GM23338 (cell line): ENCODE measurements at places on chromosomes 4 and X.

DNA sequence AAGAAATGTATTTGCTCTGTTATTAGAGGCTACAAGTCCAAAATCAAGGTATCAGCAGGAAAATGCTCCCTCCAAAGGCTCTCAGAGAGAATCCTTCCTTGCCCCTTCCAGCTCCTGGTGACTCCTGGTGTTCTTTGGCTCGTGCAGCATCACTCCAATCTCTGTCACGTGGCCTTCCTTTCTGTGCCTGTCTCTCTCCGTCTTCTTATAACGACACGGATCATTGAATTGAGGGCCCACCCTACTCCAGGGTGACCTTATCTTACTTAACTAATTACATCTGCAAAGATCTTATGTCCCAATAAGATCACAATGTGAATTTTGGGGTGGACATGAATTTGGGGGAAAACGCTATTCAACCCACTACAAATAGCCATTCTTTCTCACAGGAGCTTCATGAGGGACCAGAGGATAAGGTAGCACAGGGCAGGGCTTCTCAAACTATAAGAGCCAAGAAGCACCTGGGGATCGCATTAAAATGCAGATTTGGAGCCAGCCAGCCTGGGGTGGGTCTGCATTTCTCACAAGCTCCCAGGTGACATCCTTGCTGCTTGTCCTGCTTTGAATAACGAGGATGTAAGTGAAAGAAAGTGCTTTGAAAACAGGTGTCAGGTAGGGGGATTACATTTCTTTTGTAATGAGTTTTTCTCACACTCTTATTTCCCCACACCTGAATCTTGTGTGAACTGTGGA lies 41.9 kb upstream of the APLN start:
- peak; percentile 71 for DNase-seq

DNA sequence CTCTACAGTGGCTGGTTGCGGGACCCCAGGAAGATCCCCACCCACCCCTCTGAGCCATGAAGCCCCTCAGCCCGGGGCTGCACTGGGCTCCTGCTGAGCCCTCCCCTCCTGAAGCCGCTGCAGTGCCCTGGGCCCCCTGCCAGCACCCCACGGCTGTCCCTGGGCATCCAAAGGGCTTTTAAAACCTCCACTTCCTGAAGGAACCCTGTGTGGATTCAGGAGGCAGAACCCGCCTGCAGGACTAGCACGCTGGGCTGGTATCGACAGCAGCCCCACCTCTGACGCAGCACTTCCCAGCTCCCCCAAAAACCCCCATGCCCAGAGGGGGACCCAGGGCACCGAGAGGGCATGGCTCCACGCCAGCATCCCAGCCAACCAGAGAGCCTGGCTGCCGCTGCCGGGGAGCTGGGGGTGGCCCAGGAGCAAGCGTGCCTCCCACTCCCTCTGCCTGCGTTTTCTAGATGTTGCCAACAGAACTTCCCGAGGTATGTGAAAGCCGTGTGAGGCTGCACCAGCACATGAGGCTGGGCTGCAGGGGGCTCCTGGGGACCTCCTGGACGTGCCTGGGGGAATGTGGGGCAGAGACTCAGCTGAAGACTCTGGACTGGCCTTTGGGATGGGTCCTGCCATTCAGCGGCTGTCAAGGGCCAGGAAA lies 6.3 kb downstream of the MXD4 start:
- peak; percentile 32 for DNase-seq

GRCh38 chrX:997631-998137 lies 214.8 kb downstream of the CRLF2 start:
- DNase-seq, result peak; percentile 74

GRCh38 chr4:143202824-143203223 lies 18.1 kb downstream of the USP38 start:
- no peak for DNase-seq

DNA sequence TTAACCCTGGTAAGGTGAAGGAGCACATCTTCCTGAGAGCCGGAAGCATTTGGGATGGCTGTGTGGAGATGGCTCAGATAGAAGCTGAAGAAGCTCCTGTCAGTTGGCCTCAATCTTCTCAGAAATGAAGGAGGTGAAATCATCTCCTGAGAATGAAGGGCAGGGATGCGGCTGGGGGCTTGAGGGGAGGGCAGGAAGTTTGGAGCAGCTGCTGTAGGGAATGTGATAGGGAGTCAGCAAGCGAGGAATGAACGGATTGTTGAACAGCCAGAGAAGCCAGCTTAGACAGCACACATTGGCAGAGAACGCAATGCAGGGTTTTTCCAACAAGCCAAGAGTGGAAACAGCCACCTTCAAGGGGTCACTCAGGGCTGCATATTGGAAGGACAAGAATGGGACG lies 10.0 kb downstream of the KCNE5 start:
- no peak for DNase-seq

- DNase-seq, result no peak
These were observed 9.1 kb downstream of the RPGR start for GRCh38 chrX:38318196-38318595.

- DNase-seq, result no peak
These were observed 586.2 kb downstream of the RAB28 start for GRCh38 chr4:12897954-12898353.

GRCh38 chrX:57821703-57822387 lies 88.4 kb downstream of the ZXDA start:
- peak; percentile 74 for DNase-seq

GRCh38 chr4:56607926-56608325 lies 73.2 kb downstream of the HOPX start:
- no peak for DNase-seq

- DNase-seq, result no peak
These were observed at the start of gene SLC2A9 for GRCh38 chr4:10020871-10021652. Gene SLC2A9 (minus strand): TSS chr4:10021497. CDS start chr4:10021429, 68 bp downstream.

- DNase-seq, result peak; percentile 76
These were observed 49.0 kb upstream of the TRAM1L1 start for GRCh38 chr4:117134386-117134785.

DNA sequence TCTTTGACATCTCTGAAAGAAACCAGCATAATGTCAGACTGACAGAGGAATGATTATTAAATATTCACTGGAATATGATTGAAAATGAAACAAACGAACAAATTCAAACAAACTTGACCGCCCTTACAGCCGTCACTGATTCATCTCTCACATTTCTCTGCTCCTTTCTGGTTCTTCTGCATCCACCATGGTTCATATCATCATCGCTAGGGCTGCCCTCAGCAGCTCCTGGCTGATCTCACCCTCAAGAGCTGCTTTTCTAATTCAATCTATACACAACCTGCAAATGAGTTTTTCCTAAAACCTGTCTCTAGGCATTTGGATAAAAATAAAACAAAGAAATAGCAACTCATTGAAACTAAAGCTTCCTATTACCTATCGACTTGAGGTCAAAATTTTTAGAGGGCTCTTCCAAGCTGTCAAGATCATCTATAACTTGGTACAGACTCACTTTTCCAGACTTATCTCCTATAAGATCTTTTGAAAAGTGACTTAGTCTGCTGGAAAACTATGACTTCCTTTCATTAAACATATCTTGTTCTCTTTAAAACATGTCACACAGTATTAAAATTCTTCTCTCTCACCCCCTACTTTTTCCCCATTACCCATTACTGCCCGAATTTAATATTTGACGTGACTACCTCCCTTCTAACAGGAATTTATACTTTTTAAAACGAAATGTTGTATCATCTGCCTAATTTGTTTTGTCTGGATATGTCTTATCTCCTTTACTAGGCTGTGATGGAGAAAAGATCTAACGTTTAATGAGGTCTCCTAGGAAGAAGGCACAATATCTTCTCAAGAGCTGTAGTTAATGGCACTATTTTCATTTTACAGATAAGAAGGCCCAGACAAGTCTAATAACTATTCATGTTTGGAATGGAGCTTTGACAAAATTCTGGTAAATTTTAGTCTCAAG lies 71.0 kb upstream of the UNC5C start:
- no peak for DNase-seq

DNA sequence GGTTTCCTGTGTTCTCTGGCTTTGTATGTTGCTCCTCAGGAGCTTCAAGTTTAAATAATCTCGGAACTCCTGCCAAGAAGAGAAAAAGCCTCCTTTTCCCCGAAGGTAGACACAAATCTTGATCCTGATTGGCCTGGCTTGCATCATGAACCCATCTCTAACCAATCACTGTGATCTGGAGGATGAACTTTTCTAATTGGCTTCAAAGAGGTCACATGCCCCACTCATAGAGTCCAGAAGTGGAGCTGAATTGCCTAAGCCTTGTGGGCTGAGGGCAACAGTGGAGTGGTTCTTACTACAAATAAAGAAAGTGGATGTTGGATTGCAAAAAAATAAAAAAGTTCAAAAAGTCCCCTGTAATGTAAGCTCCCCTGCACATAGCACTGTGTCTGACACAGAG lies 245.9 kb downstream of the MID1IP1 start:
- DNase-seq, result no peak

DNA sequence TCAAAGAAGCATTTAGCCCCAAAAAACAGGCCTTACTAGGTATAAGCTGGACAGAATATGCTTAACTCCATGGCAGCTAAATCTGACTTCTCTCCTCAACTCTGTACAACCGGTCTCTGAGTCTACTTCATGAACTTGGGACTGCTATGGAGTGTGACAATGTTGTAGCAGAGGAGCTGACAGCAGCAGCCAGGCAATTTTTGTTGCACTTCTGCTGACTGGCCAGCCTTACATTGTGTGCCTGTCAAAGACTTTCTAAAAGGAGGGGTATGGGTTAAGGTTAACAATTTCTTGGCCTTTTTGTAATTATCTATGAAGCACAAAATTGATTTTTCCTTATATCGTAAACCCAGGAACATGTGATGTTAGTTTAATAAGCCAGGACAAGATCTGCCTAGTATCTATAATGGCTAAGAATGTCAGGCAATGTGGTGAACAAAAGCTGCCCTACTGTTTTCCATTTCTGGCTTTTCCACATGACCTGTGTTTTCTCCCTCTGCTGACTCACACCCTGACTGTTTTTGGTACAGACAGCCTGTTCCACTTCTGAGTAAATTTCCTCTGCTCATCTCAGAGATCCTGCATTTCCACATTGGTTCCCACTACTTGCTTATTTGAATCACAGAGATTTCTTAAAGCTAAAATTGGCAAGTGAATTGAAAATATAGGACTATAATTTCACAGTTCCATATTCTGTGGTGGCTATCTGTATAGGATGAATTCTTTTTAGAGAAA lies 9.3 kb downstream of the NOX1 start:
- DNase-seq, result no peak

- DNase-seq, result no peak
These were observed 687.0 kb upstream of the EPHA5 start for GRCh38 chr4:66357316-66357715.

DNA sequence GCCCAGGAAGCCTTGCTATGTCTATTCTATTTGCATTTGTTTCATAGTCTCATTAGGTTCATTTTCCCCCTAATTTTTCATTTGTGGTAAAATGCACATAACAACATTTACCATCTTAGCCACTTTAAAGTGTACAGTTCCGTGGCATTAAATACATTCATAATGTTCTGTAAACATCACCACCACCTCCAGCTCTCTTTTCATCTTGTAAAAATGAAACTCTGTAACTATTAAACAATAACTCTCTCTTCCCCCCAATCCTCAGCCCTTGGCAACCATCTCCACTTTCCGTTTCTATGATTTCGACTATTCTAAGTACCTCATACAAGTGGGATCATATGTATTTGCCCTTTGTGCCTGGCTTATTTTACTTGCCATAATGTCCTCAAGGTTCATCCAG lies 19.9 kb downstream of the ARHGEF38 start:
- DNase-seq, result no peak

DNA sequence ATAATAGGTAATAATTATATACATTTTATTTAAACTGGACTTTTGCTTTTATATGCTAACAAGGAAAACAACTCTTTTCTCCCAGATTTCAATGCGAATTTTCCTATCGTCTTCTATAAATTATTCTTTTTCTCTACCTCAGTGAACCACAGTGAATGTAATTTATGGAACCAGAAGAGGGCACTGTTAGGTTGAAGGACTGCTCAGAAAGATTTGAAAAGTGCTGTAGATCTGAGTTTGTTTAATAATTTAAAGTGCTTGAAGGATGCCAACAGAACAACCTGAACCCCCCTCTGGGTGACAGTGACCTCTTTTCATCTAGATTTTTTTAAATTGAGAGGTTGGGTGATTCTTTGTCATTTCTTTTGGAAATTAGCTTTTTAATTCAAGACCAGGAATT lies 54.9 kb downstream of the PHOX2B start:
- DNase-seq, result peak; percentile 55

DNA sequence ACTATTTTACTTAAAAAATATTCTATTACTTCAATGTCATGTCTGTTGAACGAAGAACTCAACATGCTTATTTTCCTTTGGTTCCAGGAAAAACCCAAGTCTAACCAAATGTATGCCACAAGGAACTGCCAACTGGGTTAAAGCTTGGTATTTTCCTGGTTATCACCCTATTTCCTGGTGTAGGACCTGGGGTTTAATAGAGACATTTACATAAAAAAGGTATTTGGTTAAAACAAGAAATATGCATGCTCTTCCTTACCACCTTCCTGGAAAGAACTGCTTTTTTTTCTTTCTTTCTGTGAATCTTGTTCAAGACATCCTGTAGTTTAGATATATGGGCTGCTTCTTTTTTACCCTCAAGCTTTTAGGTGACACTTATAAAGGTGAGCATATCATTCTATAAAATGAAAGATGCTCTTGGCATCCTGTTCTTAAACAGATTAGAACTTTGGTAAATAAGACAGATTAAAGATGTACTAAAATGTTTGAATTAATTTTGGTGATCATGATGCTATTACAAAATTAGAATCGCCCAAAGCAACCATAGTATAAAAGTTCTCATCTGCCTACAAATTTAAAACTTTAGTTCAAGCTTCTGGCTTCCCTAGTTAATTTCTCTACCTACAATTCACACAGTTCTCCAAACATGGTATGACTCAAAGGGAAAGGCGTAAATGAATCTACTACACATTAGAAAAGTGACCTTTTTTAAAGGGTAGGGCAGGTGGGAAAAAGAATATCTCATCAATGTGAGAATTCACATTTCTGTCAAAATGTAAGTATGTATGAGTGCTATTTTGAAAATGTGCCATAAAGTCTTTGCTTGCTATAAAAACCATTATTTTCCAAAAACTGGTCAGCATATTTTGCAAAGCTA lies 103.5 kb downstream of the CNOT6L start:
- DNase-seq, result no peak

DNA sequence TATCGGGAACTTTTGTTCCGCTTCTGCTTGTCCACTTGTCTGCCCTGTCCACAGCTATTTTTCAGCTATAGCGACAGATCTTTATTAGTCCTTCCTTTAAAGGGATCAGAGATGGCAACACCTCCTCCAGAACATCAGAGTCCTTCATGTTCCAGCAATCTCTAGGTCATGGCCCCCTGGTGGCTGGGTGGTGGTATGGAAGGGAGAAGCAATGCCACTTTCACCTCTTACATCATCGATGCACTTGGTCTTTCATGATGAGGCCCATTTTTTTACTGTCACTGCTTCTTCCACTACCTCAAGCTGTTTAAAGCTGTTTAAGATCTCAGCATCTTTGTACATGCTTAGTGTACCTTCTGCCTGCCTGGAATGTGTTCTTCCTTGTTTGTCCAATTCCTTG lies 106.7 kb downstream of the ARHGAP6 start:
- peak; percentile 48 for DNase-seq

GRCh38 chr4:76283900-76284299 lies 22.6 kb upstream of the STBD1 start:
- DNase-seq, result no peak

DNA sequence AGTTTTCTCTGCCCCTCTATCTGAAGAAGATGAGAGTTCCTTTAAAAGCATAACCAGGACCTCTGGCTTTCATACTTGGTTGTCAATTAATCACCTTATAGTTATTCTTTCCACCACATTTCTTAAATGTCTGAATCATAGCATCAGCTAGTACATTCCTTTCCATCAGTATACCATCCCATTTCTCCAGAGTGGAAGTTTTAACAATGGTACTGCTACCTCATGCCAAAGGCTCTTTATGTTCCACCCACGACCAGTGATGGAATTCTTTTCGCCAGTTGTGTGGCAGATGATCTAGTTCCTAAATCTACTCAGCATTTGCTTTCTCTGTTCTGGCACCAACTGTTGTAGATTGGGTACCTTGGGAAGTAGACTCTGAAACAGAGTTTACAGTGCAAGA lies 379.8 kb downstream of the ZNF674 start:
- no peak for DNase-seq
